ENCODE measurements at places on chromosomes 11 and 22. TPM values are rescaled to one million over a fixed set of nuclear protein-coding genes. Genes with fewer than 3 reads are reported as not detected.

Gene KBTBD3
- 2.9 TPM for total RNA-seq

Gene PPFIBP2
- 16.9 TPM for total RNA-seq

Gene IL18
- 2.3 TPM for total RNA-seq

Gene FAM83F
- total RNA-seq: under 0.01 TPM

Gene KCTD14
- 0.62 TPM for total RNA-seq

Gene DRD2
- not detected for total RNA-seq

Gene SEC14L2
- total RNA-seq: 33.5 TPM

Gene LRRC75B
- total RNA-seq: 10.1 TPM

Gene PANX3
- not detected for total RNA-seq

Gene CSNK1E
- total RNA-seq: 123 TPM

Gene MS4A4E
- not detected for total RNA-seq

Gene OR4D5
- total RNA-seq: not detected

Gene TMA7B
- total RNA-seq: not detected
